ENCODE measurements at places on chromosomes 5 and 9.

DNA sequence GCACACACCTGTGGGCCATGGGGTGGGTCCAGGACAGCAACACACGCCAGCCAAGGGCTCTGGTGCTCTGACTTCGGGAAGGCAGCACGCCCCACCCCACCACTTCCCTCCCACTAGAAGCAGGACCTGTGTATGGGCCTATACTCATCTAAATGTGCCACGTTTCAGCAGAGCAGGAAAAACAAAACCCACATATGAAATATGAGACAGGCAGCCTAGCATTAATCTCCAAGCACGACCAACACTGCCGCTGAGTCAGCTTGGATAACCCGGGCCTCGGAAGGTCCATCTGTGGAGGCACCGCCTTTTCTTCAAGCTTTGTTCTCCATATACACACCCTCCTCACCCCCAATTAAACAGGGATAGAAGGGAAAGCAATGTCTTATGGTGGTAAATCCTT is 203.1 kb downstream of the ROR2 start:
- DNase-seq = no peak

DNA sequence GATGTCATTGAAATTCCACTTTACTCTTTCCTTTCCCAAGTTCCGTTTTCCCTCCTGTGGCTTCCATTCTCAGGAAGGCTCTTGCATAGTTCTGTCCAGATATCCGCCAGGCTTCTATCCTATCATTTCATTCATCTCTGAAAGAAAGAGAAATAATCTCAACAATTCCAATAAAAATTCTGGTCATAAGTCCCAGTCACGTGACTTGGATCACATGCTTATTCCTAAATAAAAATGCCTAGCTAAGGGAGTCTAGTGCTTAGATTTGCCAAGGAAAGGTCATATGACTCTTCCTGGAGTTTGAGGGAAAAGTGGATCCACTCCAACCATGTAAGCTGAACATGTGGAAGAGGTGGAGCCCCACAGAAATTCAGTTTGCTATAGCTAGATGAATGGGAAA is 146.0 kb upstream of the PPP1R2B start:
- DNase-seq = no peak

DNA sequence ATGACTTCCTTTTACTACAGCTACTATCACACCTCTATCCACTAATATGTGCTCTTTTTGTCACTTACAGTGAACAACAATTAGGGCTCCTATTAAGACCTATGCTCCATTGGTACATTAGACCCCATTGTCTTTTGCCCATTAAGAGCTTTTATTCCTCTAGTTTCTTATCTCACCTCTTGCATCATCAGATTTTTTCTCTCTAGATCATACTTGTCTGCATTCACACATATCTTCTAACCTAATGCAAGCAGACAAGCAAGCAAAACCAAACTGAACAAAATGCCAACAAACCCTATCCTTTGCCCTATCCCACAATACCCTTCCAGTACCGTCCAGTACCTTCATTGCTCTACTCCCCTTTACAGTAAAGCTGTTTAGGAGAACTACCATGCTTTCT is 10.1 kb upstream of the RBM27 start:
- no peak for DNase-seq

GRCh38 chr9:34501889-34502425 is 20.8 kb downstream of the ENHO start:
- no peak for DNase-seq

GRCh38 chr5:119583684-119584083 is 45.7 kb upstream of the FAM170A start:
- DNase-seq = no peak

GRCh38 chr9:71764891-71765290 is 3.4 kb downstream of the CEMIP2 start:
- no peak for DNase-seq

DNA sequence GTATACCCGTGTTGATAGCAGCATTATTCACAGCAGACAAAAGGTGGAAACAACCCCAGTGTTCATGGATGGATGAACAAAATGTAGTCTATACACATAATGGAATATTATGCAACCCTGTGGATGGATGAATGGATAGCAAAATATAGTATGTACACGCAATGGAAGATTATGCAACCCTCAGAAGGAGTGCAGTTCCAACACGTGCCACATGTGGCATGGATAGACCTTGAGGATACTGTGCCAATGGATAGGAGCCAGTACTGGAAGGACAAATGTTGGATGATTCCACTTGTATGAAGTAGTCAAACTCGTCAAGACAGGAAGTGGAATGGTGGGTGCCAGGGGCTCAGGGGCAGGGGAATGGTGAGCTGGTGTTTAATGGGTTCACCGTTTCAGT is 44.9 kb downstream of the PLEKHG4B start:
- DNase-seq = no peak

Data from stimulated activated CD8-positive, alpha-beta memory T cell treated with anti-CD3 and anti-CD28 coated beads, Interleukin-2, amount 100 ng/mL, for 1 hour (primary cell).